Natural killer cell (primary cell): ENCODE measurements at places on chromosomes 1 and 21. TPM values are rescaled to one million over a fixed set of nuclear protein-coding genes. Genes with fewer than 3 reads are reported as not detected.

The CRYBG2 gene
- total RNA-seq: 5.8 TPM

The CLIC6 gene
- total RNA-seq: not detected

DNA sequence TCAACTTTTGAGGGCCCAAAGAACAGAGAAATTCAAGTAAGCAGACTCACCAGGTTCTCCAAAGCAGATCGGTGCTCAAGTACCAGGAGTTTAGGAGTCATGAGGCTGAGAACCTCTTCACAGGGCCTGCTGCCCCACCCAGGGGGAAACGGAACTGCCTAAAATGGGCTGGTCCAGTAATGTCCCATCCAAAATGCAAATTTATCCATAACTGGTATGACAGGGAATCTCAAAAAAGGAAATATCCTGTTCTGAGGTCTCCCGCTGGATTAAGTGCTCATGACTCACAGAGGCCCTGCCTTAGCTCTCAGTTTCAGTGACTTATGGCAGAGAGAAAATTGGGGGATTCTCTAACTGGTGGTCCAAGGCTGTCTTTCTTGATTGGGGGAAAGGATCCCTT, 9.3 kb downstream of the SPRR2G start:
- H3K27ac ChIP-seq: no peak overlapping the region
- no peak overlapping the region for H3K4me3 ChIP-seq
- H3K36me3 ChIP-seq: no peaks in the 10 kb centered on the region
- no peak for DNase-seq
- H3K4me1 ChIP-seq: no peaks in the 10 kb centered on the region
- peaks cover 6% of the 10 kb centered on the region for H3K27me3 ChIP-seq

GRCh38 chr1:19439464-19440171, 45.7 kb downstream of the CAPZB start:
- H3K27me3 ChIP-seq: no peaks in the 10 kb centered on the region
- H3K27ac ChIP-seq: no peak overlapping the region
- DNase-seq: peak; percentile 70
- no peak overlapping the region for H3K4me3 ChIP-seq
- H3K4me1 ChIP-seq: peaks cover 41% of the 10 kb centered on the region

DNA sequence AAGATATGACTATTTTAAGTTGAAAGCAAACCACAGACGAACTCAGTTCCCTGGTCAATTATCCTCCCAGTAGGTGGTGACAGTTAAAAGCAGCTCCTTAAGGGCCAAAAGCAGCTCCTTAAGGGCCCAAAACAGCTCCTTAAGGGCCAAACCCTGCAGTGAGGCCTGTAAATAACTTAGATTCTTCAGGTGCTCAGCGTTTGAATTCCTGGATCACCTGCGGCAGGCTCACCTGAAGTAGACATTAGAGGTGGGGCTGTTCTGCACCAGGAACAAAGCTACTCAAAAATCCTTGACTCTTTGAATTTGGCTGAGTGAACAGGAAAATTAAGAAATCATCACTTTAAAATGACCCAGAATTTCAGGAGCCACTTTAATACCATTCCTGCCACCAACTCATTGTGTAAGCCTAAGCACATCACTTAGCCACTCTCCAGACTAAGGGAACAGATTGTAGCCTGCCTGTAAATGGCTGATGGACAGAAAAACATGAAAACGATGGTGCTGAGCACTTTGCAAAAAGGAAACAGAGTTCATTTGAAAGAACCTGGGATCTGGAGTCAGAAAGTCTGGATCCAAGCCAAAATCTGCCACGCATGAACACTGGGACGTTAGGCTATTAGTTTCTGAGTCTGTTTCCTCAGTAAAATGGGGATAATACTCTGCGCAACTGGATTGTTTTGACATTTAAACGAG, 126.9 kb downstream of the LRIG2 start:
- H3K27me3 ChIP-seq: peaks cover under 1% of the 10 kb centered on the region
- no peak overlapping the region for H3K4me3 ChIP-seq
- no peaks in the 10 kb centered on the region for H3K4me1 ChIP-seq
- no peak for DNase-seq
- no peak overlapping the region for H3K27ac ChIP-seq

GRCh38 chr1:91166106-91166712, 144.4 kb upstream of the ZNF644 start:
- DNase-seq: peak; percentile 56
- no peak overlapping the region for H3K4me3 ChIP-seq
- no peaks in the 10 kb centered on the region for H3K4me1 ChIP-seq
- H3K27me3 ChIP-seq: no peaks in the 10 kb centered on the region
- no peak overlapping the region for H3K27ac ChIP-seq

DNA sequence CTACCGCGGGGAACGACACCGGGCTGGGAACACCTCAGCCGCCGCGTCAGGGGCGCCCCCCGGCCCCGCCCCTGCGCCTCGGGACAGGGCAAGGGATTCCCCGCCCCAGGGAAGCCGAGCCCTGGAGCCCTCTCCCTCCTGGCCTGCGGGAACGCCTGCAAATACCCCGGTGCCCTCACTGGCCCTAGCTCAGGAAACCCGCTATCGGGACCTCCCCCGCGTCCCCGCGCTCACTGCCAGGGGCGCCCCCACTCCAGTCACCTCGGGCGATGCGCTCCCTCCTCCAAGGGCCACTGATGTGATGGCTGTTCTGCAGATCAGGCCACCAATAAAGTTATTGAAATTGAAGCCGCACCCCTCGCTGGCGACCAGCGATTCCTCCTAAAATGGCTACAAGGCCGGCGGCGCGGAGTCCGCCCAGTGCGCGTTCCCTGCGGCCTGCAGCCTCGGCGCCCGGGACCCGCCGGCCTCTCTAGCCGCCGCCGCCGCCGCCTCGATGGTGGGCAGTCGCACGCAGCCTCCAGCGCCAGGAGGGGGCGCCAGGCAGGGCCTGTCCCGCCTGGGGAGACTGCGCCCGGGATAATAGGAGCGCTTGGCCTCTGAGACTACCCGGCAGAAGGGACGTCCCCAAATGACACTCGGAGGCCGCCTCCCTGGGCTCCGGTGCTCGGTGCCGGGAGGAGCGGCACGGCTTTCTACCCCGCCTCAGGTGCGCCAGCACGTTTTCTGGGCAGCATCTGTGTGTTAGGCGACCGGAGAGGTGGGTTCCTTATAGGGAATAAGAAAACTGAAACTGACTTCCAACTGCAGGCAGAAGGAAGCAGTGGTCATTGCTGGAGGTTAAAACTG, at the start of gene PRKAB2:
Gene PRKAB2 (minus strand): TSS at position 303 of the 849 bp plus-strand sequence. CDS start 326 bp downstream, outside the sequence.
- peak within 1 kb of the TSS; percentile 76 for H3K27ac ChIP-seq
- peak within 1 kb of the TSS; percentile 70 for H3K4me3 ChIP-seq
- DNase-seq: peak; percentile 91
- peaks cover 5% of the 10 kb centered on the region for H3K36me3 ChIP-seq
- peaks cover 17% of the 10 kb centered on the region for H3K4me1 ChIP-seq

The LCA5L gene
- total RNA-seq: 0.84 TPM

GRCh38 chr1:237320890-237321289, 278.9 kb downstream of the RYR2 start:
- no peaks in the 10 kb centered on the region for H3K4me1 ChIP-seq
- no peak overlapping the region for H3K27ac ChIP-seq
- no peak overlapping the region for H3K4me3 ChIP-seq

The TNFRSF4 gene
- total RNA-seq: 14.3 TPM

The NTMT2 gene
- total RNA-seq: not detected

- no peaks in the 10 kb centered on the region for H3K36me3 ChIP-seq
- H3K4me3 ChIP-seq: no peak overlapping the region
- H3K27ac ChIP-seq: no peak overlapping the region
- H3K27me3 ChIP-seq: no peaks in the 10 kb centered on the region
- H3K4me1 ChIP-seq: no peaks in the 10 kb centered on the region
These were observed 757.8 kb upstream of the CXADR start for GRCh38 chr21:16755061-16755460.

The LYSMD1 gene
- 1.2 TPM for total RNA-seq

DNA sequence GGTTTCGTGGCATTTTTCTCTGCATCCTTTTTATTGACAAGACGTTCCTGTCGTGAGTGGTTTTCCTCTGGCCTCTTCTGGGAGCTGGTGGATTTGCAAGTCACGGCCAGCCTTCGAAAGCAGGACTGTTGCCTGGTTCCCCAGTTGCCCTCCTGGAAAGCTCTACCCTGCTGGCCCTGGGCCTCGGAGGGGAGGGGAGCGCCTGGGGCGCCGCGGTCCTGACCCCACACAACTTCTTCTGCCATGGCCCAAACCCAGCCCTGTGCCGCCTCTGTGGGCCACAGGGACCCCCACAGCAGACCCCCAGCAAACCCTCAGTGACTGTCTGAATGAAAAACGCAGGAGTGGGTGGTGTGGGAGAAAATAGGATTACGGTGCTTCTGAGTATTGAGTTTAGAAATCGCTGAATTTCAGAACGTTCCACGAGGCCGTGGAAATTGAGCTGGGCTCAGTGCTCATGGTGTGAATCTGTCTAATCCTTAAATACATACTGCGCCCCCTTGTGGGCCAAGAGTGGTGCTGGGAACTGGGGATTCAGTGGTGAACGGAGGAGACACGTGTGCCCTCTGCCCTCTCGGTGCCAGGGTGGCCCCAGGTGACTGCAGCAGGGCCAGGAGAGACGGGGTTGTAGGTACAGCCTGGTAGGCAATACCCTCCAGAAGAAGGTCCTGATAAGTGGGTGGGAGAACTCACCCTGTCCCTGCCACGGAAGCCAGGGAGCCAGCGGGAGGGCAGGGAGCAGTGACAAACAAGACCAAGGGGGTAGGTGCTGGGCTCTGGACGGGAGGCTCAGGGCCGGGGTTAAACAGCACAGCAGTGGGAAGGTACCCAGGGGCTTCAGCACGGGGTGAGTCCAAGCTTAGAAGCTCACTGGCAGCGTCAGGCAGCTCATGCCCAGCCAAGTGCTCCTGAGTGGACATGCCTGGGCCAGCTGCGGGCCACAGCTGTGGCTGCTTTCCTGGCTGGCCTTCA, 101.2 kb upstream of the COL6A1 start:
- peaks cover 20% of the 10 kb centered on the region for H3K4me1 ChIP-seq
- H3K36me3 ChIP-seq: no peaks in the 10 kb centered on the region
- no peak overlapping the region for H3K4me3 ChIP-seq
- peak; percentile 37 for DNase-seq
- H3K27me3 ChIP-seq: no peaks in the 10 kb centered on the region

DNA sequence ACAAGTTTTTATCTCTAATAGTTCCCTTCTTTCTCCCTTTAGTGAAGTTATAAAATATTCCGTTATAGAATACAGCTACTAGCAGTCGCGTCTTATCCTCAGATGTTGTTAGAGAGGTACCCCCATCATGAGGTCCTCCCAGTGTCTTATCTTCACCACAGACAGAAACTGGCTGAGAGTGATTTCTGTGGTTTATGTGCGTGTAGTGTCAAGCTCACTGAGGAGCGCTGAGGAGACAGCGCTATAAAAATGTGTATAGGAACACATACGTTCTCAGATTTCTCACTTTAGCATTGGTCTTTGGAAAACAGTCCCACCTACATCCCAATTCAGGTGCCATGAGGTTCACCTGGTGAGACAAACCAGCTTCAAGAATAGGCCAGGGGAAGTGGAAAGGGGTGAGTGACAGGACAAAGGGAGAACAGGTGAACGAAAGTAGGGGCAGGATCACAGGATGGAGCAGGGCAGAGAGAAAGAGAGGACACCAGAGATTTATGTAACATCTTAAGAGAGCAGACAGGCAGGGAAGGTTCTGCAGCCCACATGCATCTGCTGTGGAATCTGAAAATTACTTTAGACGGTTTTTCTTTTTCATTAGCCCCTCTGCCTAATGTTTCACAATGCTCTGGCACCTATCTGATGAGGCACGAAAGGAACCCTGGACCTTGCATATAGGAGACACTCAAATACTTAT, 2.7 kb upstream of the PLEKHO1 start:
- no peaks in the 10 kb centered on the region for H3K27me3 ChIP-seq
- no peaks in the 10 kb centered on the region for H3K36me3 ChIP-seq
- no peak overlapping the region for H3K4me3 ChIP-seq
- H3K4me1 ChIP-seq: peaks cover 23% of the 10 kb centered on the region

GRCh38 chr1:84971957-84972356, 25.0 kb downstream of the MCOLN2 start:
- no peak overlapping the region for H3K4me3 ChIP-seq
- H3K27me3 ChIP-seq: no peaks in the 10 kb centered on the region

The TFF3 gene
- not detected for total RNA-seq

DNA sequence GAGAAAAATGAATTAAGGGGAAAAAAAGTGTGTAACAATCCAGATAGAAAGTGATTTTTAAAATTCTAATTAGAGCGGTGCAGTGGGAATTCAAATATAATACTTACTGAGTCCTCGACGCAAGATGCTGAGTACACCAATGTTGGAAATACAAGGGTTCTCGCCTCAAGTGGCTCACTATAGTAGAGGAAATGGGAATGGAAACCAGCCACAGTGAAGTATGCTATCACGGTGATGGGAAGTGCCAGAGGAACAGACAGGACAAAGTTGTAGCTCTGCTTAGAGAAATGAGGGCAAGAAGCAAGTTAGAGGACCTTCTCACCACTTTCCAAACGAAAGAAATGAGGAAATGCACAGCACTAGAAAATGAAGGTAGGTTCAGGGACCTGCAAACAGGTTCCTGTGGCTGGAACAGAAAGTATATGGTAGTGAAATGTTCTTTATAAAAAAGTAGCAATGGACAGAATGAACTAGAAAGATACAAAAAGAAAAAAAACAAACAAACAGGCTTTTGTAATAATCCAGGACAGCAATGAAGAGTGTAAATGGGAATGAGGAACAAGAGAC, 13.5 kb downstream of the EGLN1 start:
- H3K27ac ChIP-seq: no peak overlapping the region
- no peak overlapping the region for H3K4me3 ChIP-seq
- DNase-seq: no peak
- no peaks in the 10 kb centered on the region for H3K27me3 ChIP-seq

- H3K4me1 ChIP-seq: peaks cover 11% of the 10 kb centered on the region
- H3K4me3 ChIP-seq: no peak overlapping the region
- DNase-seq: no peak
These were observed 1.9 kb upstream of the ERRFI1 start for GRCh38 chr1:8027748-8028570.

DNA sequence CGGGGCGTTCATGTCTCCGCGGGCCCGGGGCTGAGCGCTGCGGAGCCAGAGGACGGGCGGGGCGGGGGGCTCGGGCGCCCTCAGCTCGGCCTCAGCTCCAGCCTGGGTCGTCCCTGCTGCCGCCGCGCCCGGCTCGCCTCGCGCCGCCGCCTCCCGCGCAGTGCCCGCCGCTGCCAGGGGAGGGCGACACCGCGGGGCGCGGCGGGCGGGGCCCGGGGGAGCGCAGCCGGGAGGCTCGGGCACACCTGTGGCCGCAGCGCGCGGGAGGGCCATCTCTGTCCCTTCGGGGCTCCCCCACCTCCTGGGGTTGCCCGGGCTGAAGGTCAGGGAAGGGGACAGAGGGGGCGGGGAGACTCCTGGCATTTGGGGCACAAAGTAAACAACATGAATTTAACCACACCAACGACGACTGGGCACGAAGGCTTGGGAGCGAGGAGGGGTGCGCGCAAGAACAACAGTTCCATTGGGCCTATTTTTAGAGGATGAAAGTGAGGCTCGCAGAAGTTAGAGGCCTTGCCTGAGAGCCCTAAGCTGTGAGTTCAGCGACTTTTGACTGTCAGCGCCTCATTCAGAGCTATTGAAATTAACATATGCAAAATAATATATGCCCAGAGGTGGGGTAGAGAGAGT, at the start of gene FAM131C:
Gene FAM131C (minus strand): TSS at position 162 of the 630 bp plus-strand sequence. CDS start 209 bp downstream, outside the sequence.
- H3K27ac ChIP-seq: no peak within 1 kb of the TSS
- H3K4me3 ChIP-seq: no peak within 1 kb of the TSS
- H3K36me3 ChIP-seq: no peaks in the 10 kb centered on the region
- peaks cover 39% of the 10 kb centered on the region for H3K4me1 ChIP-seq
- H3K27me3 ChIP-seq: peaks cover 16% of the 10 kb centered on the region
- DNase-seq: peak; percentile 71
